PC-3 (cell line): ENCODE measurements at places on chromosomes 4 and X. TPM values are rescaled to one million over a fixed set of nuclear protein-coding genes. Genes with fewer than 3 reads are reported as not detected.
A peak's percentile ranks its signal among the peaks of the same experiment; 100 is the strongest.

GRCh38 chrX:114152130-114152529, 431.8 kb upstream of the HTR2C start:
- H3K27ac ChIP-seq, result no peak overlapping the region
- H3K27me3 ChIP-seq, result no peaks in the 10 kb centered on the region
- DNase-seq, result peak; percentile 81
- peaks cover 6% of the 10 kb centered on the region; the same call in 1 of the 2 replicates for H3K4me1 ChIP-seq
- no peaks in the 10 kb centered on the region for H3K36me3 ChIP-seq

- DNase-seq, result peak; percentile 10
- peaks cover 5% of the 10 kb centered on the region; the same call in 1 of the 2 replicates for H3K4me1 ChIP-seq
- H3K27me3 ChIP-seq, result no peaks in the 10 kb centered on the region
- H3K27ac ChIP-seq, result peak overlapping the region; percentile 32; the same call in 1 of the 2 replicates
- H3K4me3 ChIP-seq, result peak overlapping the region; percentile 82
These were observed 1.4 kb downstream of the ELOVL6 start for GRCh38 chr4:110196871-110197528.

GRCh38 chrX:38004046-38004445, 2.3 kb upstream of the SYTL5 start:
- no peak overlapping the region for H3K27ac ChIP-seq
- DNase-seq, result no peak
- peaks cover 43% of the 10 kb centered on the region for H3K4me1 ChIP-seq
- H3K27me3 ChIP-seq, result no peaks in the 10 kb centered on the region

DNA sequence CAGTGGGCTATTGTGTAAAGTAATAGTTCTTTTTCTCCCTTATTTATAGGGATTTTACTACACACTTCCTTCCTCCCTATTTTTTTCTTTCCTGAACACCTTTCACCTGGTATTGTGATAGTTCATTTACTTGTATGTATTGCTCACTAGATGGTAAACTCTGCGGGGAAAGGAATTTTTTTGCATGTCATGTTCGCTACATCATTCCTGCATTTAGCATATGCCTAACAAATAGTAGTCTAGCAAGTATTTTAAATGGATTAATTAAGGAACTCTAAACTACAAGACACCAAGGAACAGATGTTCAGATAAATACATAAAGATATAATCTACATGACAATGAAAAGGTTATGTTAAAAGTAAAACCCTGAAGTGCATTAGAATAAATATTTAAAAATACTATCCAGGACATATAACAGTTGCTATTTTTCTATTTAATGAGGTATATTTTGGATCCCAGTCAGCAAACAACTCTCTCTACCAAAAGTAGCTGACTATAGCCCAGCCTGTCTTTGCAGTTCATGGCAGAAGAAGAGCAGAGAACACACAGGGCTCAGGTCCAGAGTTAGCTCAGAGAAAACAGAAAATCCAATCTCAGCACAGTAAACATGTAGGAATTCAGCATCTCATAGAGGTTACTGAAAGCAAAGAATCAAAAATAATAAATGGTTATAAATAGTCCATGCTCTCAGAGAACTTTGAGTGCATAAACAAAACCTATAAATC, 87.8 kb downstream of the PACRGL start:
- H3K27me3 ChIP-seq, result no peaks in the 10 kb centered on the region
- DNase-seq, result no peak
- H3K4me3 ChIP-seq, result no peak overlapping the region
- H3K27ac ChIP-seq, result no peak overlapping the region

DNA sequence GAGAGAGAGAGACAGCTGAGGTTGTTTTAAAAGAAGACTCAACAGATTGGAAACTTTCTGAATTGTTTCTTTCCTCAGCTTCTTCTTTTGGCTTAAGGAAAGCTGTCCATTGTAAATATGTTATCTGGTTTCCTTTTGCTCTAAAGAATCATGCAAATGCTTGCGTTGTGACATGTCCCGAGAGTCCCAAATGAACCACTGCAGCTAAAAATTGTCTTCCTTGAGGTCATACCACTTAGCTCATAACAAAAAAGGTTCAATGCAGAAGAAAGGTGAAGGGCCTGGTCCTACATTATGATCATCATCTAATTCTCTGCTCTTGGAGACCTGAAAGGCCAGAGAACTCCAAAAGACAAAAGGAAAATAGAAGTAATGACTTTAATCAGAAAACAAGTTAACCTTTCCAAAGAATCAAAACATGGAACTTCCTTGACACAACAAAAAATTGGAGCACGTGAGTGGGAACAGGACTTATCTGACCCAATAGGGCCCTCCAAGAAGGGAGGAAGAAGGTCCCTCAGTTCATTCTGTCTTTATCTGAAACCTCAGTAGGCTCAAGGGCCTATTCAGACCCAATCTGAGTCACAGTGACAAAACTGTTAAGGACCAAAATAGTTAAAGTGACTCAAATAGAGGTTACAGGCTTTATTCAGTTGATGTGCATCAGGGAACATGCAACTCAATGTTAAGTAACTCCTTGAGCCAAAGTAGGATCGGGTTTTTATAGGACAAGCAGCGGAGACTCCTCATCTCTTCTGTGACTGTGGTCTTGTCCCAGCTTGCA, 14.7 kb upstream of the VSIG1 start:
- DNase-seq, result peak; percentile 28
- H3K36me3 ChIP-seq, result no peaks in the 10 kb centered on the region
- no peaks in the 10 kb centered on the region for H3K27me3 ChIP-seq

DNA sequence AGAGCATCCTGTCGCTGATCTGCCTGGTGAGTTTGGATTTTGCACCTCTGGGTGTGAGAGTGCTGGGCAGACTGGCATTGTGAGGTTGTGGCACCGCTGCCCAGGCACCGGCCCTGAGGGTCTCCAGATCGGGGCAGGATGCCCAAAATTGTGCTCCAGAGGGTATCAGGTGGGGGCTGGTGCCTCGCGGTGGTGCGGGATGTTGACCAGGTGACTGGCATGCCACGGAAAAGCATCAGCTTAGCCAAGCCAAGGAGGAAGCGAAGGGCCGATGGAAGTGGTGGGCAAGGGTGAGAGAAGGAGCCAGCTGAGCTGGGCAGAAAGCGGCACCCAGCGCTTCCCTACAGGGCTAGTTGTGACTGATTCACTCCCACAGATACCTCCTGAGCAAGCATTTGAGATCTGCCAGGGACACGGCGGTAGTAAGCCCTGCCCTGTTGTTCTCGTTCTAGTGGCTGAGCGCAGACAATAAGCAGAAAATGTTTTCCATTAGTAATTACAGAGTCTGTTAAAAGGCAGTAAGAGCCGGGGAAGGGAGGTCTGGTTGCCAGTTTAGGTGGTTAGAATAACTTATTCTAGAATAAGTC, 809 bp downstream of the ZFP92 start:
- no peaks in the 10 kb centered on the region for H3K4me1 ChIP-seq
- H3K36me3 ChIP-seq, result no peaks in the 10 kb centered on the region
- peaks cover 49% of the 10 kb centered on the region for H3K27me3 ChIP-seq
- no peak overlapping the region for H3K4me3 ChIP-seq

DNA sequence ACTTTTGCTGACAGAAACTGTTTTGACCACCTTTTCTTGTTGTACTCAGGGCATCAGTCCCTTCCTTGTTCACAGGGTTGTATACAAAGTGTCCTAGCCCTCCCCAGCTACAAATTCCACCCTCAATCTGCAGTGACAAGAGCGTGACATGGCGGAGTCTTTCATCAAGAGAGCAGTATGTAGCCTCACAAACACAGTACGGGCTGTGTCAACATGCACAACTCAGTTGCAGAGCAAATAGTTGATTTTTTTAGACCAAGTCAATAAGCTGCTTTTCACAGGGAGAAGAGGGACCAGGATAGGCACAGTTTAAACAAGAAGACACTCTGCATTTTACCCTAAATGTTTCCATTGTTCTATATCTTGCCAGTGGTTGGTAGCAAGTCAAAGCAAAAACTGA, 8.6 kb upstream of the HS6ST2 start:
- no peak for DNase-seq
- H3K4me1 ChIP-seq, result 0 out of 2 replicates have a peak, but pooled peaks cover under 1% of the 10 kb centered on the region
- H3K27ac ChIP-seq, result no peak overlapping the region
- no peaks in the 10 kb centered on the region for H3K36me3 ChIP-seq
- H3K27me3 ChIP-seq, result no peaks in the 10 kb centered on the region

DNA sequence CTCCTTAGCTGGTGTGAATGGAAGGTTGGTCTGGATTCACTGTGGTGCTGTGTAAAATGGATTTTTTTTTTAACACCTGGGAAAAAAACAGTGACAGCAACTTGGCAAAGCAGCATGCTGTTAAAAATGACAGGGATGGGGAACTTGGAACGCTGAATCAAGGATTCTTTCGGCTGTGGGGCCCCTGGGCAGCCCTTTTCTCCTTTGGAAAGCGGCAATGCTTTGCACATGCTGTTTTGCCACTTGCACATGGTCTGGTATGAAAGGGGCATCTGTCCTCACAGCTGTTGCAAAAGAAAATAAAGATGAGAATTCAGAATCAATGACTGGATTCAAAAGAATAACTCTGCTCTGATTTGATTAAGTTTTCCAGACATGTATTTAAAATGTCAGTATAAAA, 10.7 kb upstream of the PIGA start:
- H3K27ac ChIP-seq, result no peak overlapping the region
- no peak for DNase-seq
- peaks cover 5% of the 10 kb centered on the region for H3K4me1 ChIP-seq
- no peak overlapping the region for H3K4me3 ChIP-seq
- no peaks in the 10 kb centered on the region for H3K36me3 ChIP-seq
- H3K27me3 ChIP-seq, result no peaks in the 10 kb centered on the region

- no peak overlapping the region for H3K27ac ChIP-seq
- DNase-seq, result no peak
- no peaks in the 10 kb centered on the region for H3K36me3 ChIP-seq
These were observed 1.2 kb downstream of the BCORL1 start for GRCh38 chrX:129983575-129984110.

GRCh38 chr4:126959056-126959745, 673.6 kb upstream of the INTU start:
- no peak overlapping the region for H3K4me3 ChIP-seq
- DNase-seq, result no peak
- H3K27ac ChIP-seq, result no peak overlapping the region
- no peaks in the 10 kb centered on the region for H3K27me3 ChIP-seq
- H3K4me1 ChIP-seq, result no peaks in the 10 kb centered on the region

DNA sequence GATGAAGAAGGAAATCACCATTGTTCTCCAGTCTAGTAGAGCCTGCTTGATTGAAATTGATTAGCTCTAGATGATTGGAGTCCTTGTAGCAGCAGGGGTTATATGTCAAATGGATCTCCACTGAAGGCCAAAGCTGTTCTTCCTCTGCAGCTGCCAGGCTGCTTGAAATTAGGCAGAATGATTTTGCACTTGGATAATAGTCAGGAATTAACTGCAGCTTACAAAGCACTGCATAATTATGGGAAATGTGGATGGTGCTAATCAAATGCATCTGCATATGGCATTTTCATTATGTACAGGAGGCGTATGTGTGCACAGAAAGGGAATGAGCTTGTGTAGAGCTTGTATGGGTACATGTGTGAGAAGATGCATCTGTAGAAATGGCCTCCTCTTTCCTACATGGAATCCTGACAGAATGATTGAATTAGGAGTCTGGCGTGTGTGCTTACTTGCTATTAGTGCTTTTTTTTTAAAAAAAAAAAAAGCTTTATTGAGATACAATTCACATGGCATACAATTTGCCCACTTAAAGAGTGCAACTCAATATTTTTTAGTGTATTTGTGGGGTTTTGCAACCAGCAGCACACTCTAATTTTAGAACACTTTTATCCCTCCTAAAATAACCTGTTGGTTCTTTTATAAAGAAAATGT, 65.9 kb downstream of the TMEM131L start:
- H3K36me3 ChIP-seq, result no peaks in the 10 kb centered on the region
- no peak overlapping the region for H3K4me3 ChIP-seq
- H3K4me1 ChIP-seq, result no peaks in the 10 kb centered on the region
- no peaks in the 10 kb centered on the region for H3K27me3 ChIP-seq
- no peak overlapping the region for H3K27ac ChIP-seq

DNA sequence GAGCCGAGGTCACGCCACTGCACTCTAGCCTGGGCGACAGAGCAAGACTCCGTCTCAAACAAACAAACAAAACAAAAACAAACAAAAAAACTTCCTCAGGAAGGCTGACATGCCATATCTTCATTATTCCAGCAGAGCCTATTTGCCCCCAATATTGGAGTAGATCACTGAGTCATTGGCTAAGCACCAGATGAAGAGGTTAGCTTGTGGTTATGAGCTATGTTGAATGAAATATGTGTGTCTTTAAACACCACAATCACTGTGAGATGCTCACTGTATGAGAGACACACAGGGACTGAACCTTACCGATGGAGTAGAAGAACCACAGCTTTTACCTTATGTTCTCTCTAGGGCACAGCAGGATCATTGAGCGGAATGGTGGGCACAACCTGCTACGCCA, 122.1 kb upstream of the EOLA2 start:
- no peak overlapping the region for H3K27ac ChIP-seq
- H3K36me3 ChIP-seq, result no peaks in the 10 kb centered on the region
- no peak overlapping the region for H3K4me3 ChIP-seq
- H3K27me3 ChIP-seq, result no peaks in the 10 kb centered on the region

- H3K36me3 ChIP-seq, result no peaks in the 10 kb centered on the region
- DNase-seq, result no peak
- H3K4me1 ChIP-seq, result peaks cover 12% of the 10 kb centered on the region
- H3K27ac ChIP-seq, result no peak overlapping the region
- no peaks in the 10 kb centered on the region for H3K27me3 ChIP-seq
- H3K4me3 ChIP-seq, result peak overlapping the region; percentile 70
These were observed 2.0 kb downstream of the SETD7 start for GRCh38 chr4:139553751-139554641.

- H3K27me3 ChIP-seq, result no peaks in the 10 kb centered on the region
- H3K36me3 ChIP-seq, result no peaks in the 10 kb centered on the region
- no peak overlapping the region for H3K4me3 ChIP-seq
- no peak overlapping the region for H3K27ac ChIP-seq
- no peak for DNase-seq
These were observed 459.8 kb upstream of the EPHA5 start for GRCh38 chr4:66130042-66130441.

DNA sequence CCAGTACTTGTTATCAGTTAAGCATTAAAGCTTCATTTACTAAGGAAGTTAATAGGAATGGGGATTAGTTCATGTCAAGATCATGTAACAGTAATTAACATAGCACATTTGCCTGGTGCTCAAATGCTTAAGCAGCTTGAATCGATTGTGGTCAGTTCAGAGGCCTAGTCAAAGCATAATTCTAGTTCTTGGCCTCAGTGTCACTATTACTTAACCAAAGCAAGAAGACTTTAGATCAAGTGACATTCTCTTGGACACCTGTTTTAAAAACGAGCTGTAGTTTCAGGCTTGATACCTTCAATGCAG, 115.2 kb upstream of the BMPR1B start:
- DNase-seq, result no peak
- peaks cover 31% of the 10 kb centered on the region for H3K4me1 ChIP-seq
- H3K36me3 ChIP-seq, result 0 out of 2 replicates have a peak, but pooled peaks cover 3% of the 10 kb centered on the region
- H3K4me3 ChIP-seq, result no peak overlapping the region

GRCh38 chr4:184972991-184973390, 45.3 kb upstream of the HELT start:
- no peaks in the 10 kb centered on the region for H3K36me3 ChIP-seq
- H3K4me1 ChIP-seq, result peaks cover 12% of the 10 kb centered on the region
- H3K27ac ChIP-seq, result no peak overlapping the region

Gene IGSF1
- not detected in 2 replicates for total RNA-seq

Gene GPR143
- total RNA-seq, result 0.47 and 0.52 TPM in 2 replicates

Gene CTAG1A
- not detected in 2 replicates for total RNA-seq

Gene CLCN4
- total RNA-seq, result 13.7 and 16.3 TPM in 2 replicates

Gene CXorf49
- total RNA-seq, result not detected in 2 replicates

Gene SYP
- 0.29 and 0.47 TPM in 2 replicates for total RNA-seq

Gene UNC5C
- not detected in 2 replicates for total RNA-seq

Gene PLK4
- total RNA-seq, result 42.5 and 54.5 TPM in 2 replicates
